ENCODE measurements at places on chromosomes 5 and 9. TPM values are rescaled to one million over a fixed set of nuclear protein-coding genes. Genes with fewer than 3 reads are reported as not detected.

Gene KIF20A
- total RNA-seq: 131 TPM

Gene SLC6A7
- total RNA-seq: not detected

Gene RGS7BP
- not detected for total RNA-seq

Gene CDX1
- not detected for total RNA-seq

Gene IL17B
- 0.31 TPM for total RNA-seq

DNA sequence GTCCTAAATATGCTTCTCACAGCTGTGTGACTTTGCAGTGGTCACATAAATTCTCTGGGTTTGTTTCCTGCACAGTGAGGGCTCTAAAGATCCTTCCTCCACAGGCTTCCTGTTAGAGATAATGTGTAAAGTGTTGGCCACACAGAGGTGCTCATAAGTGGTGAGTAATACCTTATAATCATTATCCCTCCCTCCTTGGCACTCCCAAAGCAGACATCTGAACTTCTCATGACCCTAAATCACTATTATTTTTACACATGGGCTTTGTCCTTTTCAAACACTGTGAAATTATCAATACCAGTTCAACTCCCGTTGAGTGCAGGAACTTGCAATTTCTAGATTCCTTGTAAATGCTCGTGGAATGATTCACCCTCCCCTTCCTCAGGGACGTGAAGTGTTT lies 100.2 kb downstream of the BRINP1 start:
- DNase-seq: no peak

GRCh38 chr9:18660001-18660400 lies 186.0 kb downstream of the ADAMTSL1 start:
- no peak for DNase-seq

- no peak for DNase-seq
Observed at GRCh38 chr5:119405419-119405818, 46.9 kb upstream of the HSD17B4 start.

DNA sequence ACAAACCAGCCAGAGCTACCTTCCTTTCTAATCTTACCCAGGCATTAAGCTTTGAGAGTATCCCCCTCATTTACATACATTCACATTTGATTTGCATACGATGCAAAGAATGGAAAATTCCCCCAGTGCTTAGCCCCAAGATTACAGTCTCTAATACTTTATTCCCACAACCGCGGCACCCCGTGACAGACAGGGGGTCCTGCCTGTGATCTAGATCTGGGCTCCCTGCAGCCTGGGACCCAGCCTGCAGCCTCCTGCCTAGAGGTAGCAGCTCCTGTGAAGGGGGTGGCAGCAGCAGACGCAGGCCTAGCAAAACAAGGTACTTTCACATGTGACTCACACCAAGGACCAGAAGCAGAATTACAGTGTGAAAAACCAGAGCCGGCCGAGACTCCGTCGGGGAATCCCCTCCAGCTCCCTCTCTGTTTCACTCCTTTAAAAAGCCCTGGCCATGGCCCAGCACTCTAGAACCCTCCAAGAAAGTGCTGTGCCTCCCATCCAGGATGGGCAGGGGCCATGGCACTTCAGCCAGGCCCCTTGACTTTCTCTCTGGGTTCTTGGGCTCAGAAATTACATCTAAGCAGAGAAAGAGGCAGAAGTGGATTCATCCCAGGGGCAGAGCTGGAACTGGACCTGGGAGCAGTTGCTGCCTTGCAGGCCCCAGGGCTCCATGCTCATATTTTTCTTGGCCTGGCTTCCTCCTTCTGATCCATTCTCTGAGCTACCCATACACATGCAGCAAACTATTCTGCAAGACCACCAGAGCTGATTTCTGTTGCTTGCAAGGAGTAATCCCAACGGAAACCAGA lies 14.0 kb upstream of the TCF7 start:
- DNase-seq: no peak

- no peak for DNase-seq
Observed at GRCh38 chr5:2110137-2110933, 227.6 kb upstream of the IRX4 start.

GRCh38 chr5:93566091-93566490 lies 14.9 kb downstream of the NR2F1-AS1 start:
- no peak for DNase-seq

GRCh38 chr5:103014983-103015382 lies 105.0 kb downstream of the GIN1 start:
- DNase-seq: no peak

DNA sequence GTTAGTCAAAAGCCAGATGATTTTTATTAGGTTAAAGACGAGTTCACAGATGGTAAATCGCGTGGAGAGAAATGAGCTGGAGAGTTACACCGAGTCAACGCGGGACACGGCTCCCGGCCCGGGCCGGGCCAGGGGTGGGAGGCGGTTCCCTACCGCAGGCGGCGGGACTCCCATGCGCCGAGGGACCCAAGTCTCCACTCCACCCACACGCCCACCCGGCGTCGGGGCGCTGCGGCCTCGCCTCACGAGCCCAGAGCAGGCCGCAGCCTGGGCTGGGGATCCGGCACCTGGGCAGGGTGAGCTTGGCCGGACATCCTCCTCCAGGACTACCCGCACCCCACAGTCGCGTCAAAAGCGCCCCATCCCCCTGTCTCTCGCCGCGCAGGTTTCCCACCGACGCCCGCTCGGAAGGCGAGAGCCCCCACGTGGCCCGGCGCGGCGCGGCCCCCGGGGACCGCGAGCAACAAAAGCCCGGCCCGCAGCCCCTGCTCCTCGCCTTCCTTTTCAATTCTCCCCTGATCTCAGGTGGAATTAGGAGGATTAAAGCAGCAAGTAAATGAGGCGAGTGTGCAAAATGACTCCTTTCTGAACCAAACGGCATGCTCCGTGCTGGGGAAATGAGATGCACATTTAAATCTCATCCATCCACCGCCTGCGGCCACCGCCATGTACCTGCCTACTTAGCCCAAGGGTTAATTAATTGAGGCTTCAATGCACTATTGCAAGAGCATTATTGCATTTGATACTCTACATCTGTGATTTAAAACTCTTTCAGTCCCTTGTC lies 196.5 kb upstream of the TBCA start:
- DNase-seq: no peak

- DNase-seq: peak; percentile 68
Observed at GRCh38 chr5:25119650-25120049, 474.9 kb upstream of the CDH10 start.

GRCh38 chr5:22390888-22391287 lies 462.3 kb downstream of the CDH12 start:
- no peak for DNase-seq

All from H4 (cell line).